Mesangial cell (primary cell): ENCODE measurements at places on chromosomes 2 and 18. TPM values are rescaled to one million over a fixed set of nuclear protein-coding genes. Genes with fewer than 3 reads are reported as not detected.

Gene PCARE
- not detected in 2 replicates for total RNA-seq

Gene PPP1R1C
- total RNA-seq, result 1.3 TPM in 1 of 2 replicates, not detected in the other

Gene GRP
- not detected in 2 replicates for total RNA-seq

Gene RASGRP3
- total RNA-seq, result 0.63 TPM in 1 of 2 replicates, not detected in the other

Gene IL36B
- not detected in 2 replicates for total RNA-seq

Gene PSTPIP2
- total RNA-seq, result 3.9 and 4.9 TPM in 2 replicates

Gene MC5R
- not detected in 2 replicates for total RNA-seq

Gene DHRS9
- 0.81 TPM in 1 of 2 replicates, not detected in the other for total RNA-seq

Gene MOCOS
- total RNA-seq, result 8.6 and 12.8 TPM in 2 replicates

Gene TMEM247
- total RNA-seq, result not detected in 2 replicates

Gene GKN2
- total RNA-seq, result not detected in 2 replicates

Gene FEZ2
- 17.9 and 21.0 TPM in 2 replicates for total RNA-seq
